Frontal cortex (tissue), 4 donors: ENCODE measurements at places on chromosomes 5 and 9.
A peak's percentile ranks its signal among the peaks of the same experiment; 100 is the strongest.

GRCh38 chr5:170126061-170126460, 20.4 kb downstream of the FOXI1 start:
- no peak for DNase-seq

GRCh38 chr9:117153021-117153420, 261.8 kb downstream of the ASTN2 start:
- DNase-seq: no peak

GRCh38 chr9:121528642-121529041, 29.0 kb upstream of the GGTA1 start:
- DNase-seq: no peak

DNA sequence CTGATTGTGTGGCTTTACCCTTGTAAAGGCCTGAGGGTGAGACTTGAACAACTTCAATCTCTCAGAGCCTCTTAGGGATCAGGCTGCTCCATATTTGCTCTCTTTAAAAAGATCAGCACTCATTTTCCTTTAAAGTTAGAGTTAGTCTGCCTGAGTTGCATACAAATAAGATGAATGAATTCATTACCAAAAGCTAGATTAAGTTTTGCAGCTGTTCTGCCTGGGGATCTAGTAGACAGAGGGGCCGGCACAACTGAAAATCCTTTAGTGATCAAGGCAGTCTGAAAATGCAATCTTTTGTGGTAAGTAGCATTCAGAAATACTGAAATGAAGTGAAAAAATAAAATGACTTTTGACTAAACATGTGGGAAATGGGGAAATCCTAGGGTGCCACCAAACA, 264.0 kb downstream of the MAN2A1 start:
- DNase-seq: no peak

- no peak for DNase-seq
These were observed 267.8 kb upstream of the CLINT1 start for GRCh38 chr5:158126442-158127405.

- DNase-seq: peak; percentile 95
These were observed at the start of gene KIF2A for GRCh38 chr5:62305715-62306322. TSS of gene KIF2A (plus strand) at chr5:62306206. CDS start at chr5:62306473, 267 bp downstream.

DNA sequence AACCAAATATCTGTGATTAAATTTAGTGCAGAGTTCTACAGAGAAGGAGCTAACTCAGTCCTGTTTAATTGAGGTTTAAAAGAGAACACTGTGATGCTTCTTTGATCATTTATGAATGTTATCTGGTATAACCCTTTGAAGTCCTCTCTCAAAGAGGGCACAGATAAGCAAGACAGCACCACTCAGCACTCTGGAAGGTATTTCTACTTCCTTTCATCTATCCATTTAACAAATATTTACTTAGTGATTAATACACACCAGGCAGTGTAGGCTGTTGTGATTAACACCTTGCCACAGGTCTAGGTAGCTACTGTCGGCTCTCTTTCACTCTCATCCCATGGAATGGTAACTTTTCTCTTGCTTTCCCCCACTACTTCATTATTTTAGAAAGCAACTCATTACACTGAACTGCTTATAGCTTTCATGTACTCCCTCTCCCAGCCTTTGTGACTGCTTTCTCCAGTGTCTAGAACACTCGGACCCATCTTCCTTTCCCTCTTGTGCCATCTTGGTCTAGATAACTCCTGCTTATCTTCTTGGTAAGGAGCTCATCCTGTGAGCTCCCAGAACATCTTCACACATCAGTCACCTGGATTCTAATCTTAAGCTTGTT, 54.7 kb downstream of the GLDC start:
- DNase-seq: no peak

- peak; percentile 48 for DNase-seq
These were observed 925 bp downstream of the ABHD17B start for GRCh38 chr9:71909887-71910649.

DNA sequence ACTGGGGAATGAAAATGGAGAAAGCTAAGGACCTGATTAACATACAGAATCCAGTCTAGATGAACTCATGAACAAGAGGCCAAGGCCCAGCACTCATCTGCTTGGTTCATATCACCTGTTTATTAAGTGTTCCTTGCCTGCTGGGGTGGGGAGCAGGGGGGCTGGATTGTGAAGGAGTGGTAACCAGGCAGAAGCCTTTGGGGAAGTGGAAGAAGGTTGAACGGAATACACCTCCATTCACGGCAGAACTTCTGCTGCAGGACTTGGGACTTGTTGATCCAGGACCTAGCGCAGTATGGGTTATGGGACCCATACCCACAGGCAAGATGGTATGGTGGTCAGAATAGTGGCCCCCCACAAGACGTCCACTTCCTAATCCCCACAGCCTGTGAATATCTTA, 8.8 kb upstream of the SEPTIN8 start:
- DNase-seq: no peak

DNA sequence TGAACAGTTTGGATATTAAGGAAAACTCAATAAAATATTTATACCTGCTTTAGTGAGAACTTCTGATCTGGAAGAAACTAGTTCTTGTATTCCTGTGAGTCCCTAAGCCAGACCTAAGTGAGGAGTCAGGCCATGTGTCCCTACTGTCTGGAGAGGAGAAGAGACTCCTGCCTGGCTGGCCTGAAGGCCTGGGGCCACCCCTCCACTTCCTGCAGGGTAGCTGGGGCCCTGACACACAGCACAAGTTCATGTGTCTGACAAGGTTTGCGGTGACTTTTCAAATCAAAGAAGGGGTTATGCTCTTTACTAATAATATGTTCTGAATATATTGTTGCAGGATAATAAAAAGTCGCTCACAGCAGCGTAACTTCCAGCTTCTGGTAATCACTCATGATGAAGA, 16.1 kb upstream of the IL13 start:
- DNase-seq: no peak

- no peak for DNase-seq
These were observed 86.9 kb downstream of the ATG10 start for GRCh38 chr5:82058710-82059109.

DNA sequence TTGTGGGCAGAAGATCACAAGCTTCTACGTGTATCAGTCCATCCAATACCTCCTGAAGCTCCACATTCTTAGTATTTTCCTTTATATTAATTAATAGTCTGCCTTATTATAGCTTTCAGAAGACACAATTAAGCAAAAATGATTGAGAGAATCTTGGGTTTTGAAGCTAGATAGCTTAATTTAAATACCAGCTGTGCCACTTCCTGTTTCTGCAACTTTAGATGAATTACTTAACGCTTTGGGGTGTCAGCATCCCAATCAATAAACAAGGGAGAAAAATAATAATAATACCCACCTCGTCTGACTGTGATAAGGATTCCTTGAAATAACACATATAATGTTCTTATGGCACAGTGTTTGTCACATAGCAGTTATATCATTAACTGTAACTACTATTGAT, 44.7 kb upstream of the HTR4 start:
- DNase-seq: no peak

DNA sequence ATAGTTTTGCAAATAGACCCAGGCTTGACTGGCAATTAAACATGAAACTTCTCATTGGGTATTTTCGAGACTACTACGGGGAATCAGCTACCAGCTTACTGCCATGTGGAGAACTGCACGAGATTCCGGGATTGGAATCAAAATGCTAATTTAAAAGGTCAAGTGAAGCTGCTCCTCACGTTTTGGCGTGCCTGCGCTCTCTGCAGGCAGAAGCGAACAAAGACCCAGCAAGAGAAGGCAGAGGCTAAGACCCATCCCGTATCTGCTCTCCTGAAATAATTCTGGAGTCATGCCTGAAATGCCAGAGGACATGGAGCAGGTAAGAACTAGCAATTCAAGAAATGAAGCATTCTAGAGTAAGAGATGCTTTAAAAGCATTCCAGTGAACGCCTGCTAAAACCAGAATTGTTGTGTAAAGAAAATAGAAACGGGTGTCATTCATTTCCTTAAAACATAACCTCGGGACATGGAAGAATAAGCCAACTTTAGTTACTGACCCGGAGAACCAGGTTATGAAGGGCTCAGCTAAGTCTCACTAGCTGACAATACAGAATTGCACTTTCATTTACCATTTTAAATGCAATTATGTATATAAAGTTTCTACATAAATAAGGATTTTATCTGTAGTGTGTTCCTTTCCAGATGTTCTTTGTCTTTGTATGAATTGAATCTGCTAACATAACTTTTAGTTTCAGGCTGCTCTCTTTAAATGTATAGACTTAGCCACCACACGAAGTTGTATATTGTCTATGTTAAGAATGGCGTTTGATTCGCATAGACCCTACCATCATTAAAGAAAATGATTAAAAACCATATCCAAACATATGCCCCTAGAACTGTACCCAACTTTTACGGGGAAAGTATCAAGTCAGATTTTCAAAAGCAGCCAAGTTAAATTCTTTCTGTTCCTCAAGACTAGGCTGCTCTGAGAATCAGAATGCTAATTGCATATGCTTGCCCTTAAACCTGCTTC, 2.0 kb upstream of the MAT2B start:
- peak; percentile 36 for DNase-seq

GRCh38 chr5:149550594-149551226, 529 bp downstream of the CSNK1A1 start:
- DNase-seq: no peak

- no peak for DNase-seq
These were observed 31.5 kb upstream of the ALDH1B1 start for GRCh38 chr9:38360839-38361472.

GRCh38 chr5:124613273-124613953, 133.0 kb downstream of the ZNF608 start:
- DNase-seq: no peak

DNA sequence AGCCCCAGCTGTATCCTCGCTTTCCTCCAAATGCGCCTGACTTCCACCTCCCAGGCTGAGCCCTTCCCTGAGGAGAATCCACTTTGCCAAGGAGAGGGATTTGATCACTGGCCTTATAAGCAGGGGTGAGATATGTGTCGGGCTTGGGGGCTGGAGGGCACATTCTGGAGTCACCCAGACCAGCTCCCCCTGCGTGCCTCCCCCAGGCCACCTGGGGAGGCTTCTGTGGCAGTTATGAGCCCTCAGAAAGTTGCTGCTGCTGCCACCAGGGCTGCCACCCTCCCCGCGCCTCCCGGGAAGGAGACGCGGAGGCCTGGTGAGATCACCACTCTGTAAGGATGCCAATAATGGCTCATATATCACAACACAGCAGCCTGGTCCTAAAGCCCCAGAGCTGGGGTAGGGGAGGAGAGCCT, 211.5 kb downstream of the PAPPA start:
- DNase-seq: peak; percentile 59

DNA sequence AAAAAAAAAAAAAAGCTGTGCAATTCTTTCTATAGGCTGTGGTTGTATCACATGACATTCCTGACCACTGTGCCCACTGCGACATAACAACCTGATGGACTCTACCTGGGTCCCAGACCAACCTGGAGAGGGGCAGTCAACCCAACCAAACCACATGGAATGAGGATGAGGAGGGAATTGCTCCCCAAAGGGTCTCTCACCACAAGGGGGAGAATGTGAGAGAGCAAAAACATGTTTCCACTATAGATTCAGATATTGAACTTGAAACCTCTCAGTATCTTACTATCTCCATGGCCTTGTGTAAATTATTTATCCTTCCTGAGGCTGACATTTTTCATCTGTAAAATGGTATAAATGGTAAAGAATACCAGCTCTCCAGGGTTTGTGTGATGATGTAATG, 66.9 kb upstream of the SV2C start:
- no peak for DNase-seq

DNA sequence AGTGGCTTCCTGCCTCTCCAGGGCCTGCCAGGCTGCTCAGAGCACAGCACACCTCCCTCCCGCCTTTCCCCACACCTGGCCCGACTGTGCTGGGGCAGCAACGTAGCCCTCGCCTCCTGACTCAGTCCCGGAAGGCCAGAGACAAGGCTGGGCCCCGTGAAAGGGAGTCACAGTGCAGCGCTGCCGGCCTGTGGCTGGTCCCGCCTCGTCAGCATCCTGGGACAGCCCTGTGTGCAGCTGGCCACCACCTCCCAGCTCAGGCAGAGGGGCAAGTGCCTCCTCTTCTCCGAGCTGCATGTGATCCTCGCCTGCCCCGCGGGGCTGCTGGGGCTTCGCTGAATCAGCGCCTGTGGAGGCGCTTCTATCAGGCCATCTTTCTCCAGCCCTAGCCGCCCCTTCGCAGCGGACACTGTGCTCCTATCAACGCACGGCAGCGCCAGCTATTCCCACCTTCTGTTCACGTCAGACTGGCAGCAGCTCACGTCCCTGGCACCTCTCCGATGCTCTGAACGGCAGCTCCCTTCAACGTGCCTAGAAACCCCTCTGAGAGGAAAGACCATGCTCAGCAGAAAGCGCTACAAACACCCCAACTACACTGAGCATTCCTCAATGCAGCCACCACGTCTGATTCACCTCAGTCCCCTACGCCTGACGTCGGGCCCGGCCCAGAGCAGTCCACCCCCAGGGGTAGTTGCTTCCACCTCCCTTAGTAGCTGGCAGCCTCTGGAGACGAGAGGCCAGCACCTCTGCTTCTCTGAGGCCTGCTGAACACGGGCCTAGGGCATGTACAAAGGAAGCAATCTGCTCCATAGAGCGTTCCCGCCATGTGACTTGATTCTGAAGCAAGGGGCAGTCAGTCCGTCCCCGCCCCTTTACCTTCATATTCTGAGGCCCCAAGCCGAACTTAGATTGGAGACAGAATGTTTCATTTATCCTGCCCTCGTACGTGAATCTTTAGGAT, 78.8 kb downstream of the GPR21 start:
- DNase-seq: peak; percentile 52

- DNase-seq: no peak
These were observed 16.4 kb upstream of the PPP1R26 start for GRCh38 chr9:135463140-135463539.

- DNase-seq: no peak
These were observed 46.1 kb downstream of the MVB12B start for GRCh38 chr9:126372716-126373115.

DNA sequence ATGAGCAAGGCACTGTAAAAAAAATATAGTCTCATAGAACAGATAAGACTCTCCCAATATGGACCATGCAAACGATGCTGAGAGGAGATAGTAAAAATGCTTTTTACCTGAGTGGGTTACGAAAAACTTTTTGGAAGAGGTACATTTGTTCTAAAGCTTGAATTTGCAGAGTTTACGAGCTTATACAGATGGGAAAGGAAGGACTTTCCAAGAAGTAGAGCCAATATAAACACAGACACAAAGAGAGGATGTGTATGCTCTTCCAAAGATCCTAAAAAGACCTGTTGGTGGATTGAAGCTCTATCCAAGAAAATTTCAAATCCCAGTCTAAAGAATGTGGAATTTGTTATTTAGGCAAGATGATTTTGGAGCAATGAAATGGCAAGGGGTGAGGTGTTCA, 127.1 kb upstream of the SLCO6A1 start:
- no peak for DNase-seq

- DNase-seq: no peak
These were observed 109.6 kb upstream of the ACTBL2 start for GRCh38 chr5:57592236-57592635.

GRCh38 chr9:87670572-87671264, 55.2 kb upstream of the CTSL start:
- DNase-seq: no peak

DNA sequence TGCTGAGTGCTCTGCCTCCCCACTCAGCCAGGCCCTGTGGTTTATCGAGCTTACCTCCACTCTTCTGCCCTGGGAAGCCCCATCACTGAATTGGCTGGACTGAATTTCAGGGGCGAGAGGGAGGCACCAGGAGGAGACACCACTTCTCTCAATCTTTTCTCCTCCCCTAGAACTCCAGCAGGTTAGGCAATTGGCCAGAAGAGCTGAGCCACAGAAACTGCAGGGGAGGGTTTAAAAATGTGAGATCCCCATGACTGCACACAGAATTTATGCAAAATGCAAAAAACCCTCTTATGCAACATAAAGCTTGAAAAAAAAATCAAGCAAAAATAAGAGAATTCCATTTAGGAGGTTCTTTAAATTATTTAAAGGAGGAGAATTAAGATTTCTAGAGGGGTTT, 29.9 kb downstream of the TUT7 start:
- no peak for DNase-seq
